Astrocyte (in vitro differentiated cells and primary cell): ENCODE measurements at places on chromosomes 12 and 14. TPM values are rescaled to one million over a fixed set of nuclear protein-coding genes. Genes with fewer than 3 reads are reported as not detected.

Gene ASIC1
- 8.1 and 8.2 TPM in 2 replicates for total RNA-seq

Gene PTGER2
- 0.26 TPM in 1 of 2 replicates, not detected in the other for total RNA-seq

Gene CYP27B1
- 1.5 TPM in 2 replicates for total RNA-seq

Gene TSHR
- not detected in 2 replicates for total RNA-seq

Gene SMCO2
- 0.32 and 0.46 TPM in 2 replicates for total RNA-seq
